ENCODE measurements at places on chromosomes 3 and 15.

DNA sequence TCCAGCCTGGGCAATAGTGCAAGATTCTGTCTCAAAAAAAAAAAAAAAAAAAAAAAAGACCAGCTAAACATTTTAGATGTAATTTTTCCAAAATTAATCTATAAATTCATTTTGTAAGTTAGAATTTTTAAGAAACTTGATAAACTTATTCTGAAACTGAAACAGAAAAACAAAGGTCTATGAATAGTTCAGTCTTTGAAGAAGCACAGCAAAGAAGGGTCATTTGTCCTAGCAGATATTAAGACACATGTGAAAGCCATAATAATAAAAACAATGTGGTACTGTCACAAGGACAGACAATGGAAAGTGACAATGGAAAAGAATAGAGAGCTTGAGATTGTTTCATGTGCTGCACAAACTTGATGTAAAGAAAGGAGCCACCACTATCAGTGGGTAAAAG, 29.0 kb upstream of the PRSS50 start:
- no peak for DNase-seq

- no peak for DNase-seq
These were observed 6.4 kb upstream of the NOX5 start for GRCh38 chr15:69008056-69008455.

- DNase-seq = no peak
These were observed 132.4 kb downstream of the SNRK start for GRCh38 chr3:43418601-43419272.

GRCh38 chr3:186217820-186218164, 108.9 kb upstream of the ETV5 start:
- peak; percentile 40 for DNase-seq

DNA sequence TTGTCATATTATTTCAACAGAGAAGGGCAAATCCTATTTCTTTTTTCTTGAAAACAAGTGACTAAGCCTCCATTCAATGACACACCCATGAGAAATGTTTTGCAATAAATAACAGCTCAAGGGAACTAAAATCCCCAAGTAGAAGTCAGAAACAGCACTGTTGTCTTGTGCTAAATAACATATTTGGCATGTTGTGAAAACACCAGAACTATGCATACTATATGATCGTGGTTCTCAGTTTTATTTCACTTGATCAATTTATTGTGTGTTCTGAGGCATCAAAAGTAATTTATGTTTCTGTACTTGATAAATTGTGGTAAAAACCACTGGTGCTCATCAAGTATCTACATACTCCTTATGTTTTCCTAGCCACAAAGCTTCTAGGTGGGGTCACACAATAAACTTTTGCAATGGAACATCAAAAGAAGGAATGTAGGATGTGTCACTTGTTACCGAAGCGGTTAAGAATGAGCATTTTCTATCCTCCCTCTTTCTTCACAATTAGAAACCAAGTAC, 691.7 kb upstream of the CBLB start:
- DNase-seq = no peak

DNA sequence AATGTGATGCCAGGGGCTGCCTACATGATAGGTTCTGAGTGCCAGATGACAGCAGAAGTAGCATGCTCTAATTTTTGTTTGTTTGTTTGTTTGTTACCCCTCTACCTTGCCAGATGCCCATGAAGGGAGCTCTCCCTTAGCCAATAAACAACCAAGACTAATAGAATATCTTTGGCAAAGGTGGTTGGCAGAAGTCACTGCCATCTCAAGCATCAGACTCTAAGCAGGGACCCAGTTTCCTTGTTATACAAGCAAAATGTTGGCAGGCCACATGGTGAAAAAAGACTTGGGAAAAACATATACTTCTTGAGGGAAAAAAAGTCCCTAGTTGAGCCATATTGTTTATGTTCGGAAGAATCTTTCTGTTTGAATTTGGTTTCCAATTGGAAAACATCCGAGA, 609.0 kb upstream of the CFAP20DC start:
- no peak for DNase-seq

All from NK-92 treated with Interleukin-12 subunit alpha and Interleukin-12 subunit beta, amount 100 ng/mL, for 24 hours (cell line).